ENCODE measurements at places on chromosomes 4 and X.

DNA sequence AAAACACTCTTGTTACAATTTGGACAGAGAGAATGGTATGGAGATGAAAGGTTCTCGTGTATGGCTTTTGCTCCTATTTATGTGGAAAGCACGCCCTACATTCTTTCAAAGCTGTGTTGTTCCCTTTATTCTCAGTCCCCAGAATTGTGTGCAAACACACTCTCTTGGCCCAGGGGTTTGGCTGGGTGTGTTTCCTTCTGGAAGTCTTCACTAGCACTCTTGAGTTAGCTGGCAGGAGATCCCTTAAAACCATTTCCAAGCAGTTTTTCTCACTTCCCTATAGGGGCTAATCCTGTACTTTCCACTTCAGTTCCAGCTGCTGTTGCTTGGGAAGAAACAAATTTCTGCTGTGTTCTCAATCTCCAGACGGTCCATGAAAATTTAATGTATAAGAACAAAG is 35.1 kb downstream of the FHL1 start:
- no peak for DNase-seq

DNA sequence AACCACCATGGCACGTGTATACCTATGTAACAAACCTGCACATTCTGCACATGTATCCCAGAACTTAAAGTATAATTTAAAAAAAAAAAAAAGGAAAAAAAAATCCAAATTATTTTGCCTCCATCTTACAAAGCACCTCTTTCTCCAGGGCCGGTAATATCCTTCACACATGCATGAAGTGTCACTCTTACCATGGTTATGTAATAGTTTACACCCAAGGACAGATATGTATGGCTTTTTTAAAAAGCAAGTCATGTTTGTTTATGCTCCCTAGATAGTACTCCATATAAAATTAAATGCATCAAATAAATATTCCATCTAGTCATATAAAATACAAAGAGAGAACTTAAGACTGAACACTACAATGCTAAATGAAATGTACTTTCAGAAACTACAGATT is 22.5 kb downstream of the CHIC2 start:
- no peak for DNase-seq

DNA sequence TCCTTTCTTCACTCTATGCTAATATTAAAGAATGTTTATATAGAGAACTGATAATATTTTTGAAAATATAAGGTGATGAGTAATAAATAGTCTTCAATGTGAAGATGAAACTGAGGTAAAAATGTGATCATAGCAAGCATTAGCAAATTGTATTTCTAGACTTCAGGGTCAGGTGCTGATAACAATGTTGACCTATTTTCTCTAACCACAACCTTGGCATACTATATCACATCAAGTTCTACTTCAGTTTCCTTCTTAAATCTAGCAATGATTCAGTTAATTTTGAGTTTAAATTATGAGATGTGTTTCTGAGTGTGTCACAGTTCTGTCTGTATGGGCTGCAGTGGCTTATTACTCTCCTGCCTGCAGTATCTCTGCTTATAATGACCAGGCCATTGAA is 209.4 kb downstream of the RAPGEF2 start:
- DNase-seq = no peak

DNA sequence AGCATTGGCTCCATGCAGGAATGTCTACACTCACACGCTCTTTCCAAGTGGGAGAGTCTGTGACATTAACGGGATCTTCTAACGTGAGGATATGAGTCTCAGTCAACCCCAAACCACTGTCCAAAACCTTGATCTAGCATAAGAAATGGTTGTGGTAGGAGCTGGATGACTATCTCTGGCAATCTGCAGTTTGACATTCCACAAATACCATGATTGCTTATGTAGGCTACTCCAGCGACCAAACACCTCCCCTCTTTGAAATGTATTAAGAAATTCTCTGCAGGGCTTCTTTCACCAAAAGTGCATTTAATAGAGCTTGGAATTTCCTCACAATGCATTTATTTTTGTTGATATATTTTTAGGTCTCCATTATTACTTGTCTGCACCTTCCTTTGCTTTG is 14.1 kb upstream of the STX18 start:
- no peak for DNase-seq

DNA sequence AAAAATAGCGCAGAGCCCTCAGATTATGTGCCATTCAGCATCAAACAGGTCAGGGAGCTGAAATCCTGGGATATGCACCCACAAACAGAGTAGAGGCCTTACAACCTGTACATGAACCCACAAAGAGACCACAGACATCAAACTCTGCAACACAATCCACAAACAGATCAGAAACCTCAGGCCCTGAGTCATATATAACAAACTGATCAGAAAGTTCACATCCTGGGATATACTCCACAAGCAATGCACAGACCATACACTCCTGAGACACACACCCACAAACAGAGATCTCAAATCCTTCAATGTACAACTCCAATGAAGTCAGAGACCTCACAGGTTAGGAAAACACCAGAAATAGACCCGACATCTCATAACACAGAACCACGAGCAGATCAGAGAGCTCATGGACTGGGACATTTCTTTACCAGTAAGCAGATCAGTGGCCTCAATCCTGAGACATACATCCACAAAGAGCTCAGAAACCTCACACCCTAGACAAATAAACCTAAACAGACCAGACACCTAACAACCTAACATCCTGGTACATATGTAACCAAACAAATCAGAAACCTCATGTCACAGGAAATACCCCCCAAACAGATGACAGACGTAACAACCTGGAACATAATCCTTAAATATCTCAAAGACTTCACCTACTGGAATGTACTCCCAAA is 24.2 kb downstream of the SUV39H1 start:
- DNase-seq = no peak

- DNase-seq = no peak
Measured at GRCh38 chr4:82523179-82523578, 38.6 kb downstream of the TMEM150C start.

- DNase-seq = no peak
Measured at GRCh38 chr4:56181140-56181953, 205.9 kb downstream of the AASDH start.

DNA sequence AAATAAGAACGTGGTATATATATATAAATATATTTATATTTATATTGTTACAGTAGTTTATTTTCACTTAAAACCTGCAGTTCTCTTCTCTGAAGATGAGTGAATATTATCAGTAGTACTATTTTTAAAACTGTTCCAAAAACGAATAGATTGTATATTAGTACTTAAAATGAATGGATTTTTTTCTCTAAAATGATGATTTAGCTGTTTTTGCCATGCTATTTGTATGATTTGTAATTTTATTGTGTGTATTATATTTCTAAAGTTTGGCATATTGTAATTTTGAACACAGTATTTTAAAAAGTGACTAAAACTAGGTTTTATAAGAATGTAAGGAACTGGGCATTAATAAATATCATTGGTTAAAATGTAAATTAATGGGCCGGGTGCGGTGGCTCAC is 22.0 kb downstream of the TRAPPC11 start:
- no peak for DNase-seq

DNA sequence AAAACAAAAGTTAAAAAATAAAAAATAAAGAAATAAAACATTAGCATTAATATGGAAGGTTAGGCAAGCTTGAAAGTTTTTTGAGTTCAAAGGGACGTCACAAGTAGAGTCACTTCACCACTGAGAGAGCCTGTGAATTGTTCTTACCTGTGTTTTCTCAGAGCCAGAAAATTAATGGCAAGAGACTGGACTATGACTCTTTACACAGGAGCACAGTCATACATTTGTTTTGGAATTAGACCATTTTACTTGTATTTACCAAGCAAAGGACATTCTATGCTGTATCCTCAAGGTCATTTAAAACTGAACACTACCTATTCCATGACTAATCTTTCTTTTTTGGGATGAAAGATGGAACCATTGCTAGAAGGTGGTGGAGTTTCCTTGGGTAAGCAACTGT is 346.1 kb downstream of the FAM47B start:
- no peak for DNase-seq

DNA sequence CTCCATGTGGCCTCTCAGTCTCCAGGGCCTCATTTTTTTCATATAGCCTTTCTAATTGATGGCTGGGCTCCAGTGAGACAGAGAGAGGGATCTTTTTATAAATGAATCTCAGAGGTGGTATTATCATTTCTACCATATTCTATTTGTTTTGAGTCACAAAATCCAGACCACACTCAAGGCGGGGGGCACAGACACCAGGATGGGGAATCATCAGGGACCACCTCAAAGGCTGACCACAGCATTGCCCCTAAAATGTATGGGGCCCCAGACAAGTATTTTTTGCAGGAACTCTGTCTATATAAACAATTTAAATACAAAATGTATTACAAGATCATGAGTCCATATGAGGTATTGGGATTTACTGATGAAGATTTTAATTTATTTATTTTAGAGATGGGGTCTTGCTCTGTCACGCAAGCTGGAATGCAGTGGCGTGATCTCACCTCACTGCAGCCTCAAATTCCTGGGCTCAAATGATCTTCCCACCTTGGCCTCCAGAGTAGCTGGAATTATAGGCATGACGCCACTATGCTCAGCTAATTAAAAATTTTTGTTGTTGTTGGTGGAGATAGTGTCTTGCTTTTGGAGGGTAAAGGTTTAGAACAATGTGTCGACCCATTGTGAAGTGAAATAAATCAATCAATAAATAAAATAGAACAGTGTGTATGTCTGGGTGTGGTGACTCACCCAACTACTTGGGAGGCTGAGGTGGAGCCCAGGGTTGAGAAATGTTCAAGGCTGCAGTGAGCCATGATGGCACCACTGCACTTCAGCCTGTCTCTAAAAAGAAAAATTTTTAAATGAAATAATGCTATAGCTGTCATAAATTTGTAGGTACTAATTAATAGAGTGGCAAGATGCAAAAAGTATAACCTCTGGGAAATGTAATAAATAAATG is 29.4 kb downstream of the WDR13 start:
- DNase-seq = no peak

DNA sequence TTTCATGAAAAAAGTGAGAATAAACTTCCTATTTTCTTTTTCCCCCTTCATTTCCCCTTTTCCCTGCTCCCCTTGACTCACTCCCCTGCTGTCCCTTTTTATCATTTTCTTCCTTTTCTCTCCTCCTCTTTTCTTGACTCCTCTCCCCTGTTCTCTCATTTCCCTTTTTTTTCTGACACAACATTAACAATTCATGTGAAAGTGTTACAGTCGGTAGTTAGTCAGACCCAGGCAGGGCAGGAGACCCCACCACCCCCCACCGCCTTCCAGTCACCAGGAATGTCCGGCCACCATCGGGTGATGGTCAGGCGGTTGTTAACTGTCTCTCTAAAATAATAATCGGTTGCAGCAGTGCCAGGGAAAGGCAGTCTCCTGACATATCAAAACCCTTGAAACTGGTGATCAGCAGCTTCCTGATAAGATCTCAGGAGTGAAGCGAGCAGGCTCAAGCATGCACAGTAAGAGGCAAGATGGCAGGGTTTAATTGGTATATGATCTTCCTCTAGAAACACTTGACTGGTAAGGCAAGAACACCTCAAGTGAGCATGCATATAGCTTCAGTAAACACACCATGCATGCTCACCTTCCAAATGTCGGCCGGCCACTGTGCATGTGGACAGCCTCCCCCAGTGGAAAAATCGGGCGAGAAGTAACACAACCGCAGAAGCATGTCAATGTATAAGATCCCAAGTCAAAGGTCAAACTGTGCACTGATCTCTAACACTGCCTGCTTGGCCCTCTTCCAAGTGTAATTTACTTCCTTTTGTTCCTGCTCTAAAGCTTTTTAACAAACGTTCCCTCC is 191.4 kb downstream of the NDST4 start:
- no peak for DNase-seq

- DNase-seq = no peak
Measured at GRCh38 chr4:108662629-108663028, 12.2 kb downstream of the OSTC start.

- no peak for DNase-seq
Measured at GRCh38 chr4:76800902-76801301, 97.0 kb downstream of the SOWAHB start.

DNA sequence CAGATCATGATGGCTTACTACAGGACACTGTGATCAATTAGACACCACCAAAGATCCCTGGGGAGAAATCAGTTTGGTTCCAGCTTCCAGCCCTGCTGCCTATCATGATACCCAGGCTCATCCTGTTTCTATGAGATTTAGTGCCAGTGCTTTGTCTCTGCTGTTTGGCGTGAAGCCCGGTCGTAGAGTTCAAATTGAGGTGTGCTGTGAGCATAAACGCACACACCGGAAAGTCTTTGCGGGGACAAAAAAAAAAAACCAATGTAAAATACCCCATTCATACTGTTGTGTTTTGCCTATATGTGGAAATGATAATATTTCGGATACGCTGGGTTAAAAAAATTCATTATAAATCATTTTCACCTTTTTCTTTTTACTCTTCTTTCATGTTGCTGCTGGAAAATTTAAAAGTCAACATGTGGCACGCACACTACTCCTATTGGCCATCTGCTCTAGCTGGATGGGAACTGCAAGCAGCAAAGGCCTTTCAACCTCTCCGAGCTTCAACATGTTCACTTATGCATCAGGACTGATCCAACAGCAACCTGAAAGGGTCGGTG is 607 bp upstream of the DKC1 start:
- no peak for DNase-seq

DNA sequence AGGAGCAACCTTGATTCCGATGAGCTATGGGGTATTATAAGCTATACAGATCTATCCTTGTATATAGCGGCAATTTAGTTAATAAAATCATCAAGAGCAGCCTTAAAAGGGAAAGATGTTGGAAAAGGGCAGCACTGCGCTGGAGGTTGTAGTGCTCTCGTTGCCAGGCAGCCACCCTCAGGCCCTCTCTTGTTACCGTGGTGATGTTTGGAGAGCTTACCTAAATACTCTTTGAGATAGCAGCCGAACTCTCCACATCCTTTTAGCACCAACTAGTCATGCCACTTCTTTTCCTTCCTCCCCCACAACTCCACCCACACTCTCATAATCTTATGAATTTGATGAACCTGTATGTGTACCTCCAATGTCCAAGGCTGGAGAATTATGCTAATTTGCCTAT is 3.8 kb upstream of the RADX start:
- no peak for DNase-seq

DNA sequence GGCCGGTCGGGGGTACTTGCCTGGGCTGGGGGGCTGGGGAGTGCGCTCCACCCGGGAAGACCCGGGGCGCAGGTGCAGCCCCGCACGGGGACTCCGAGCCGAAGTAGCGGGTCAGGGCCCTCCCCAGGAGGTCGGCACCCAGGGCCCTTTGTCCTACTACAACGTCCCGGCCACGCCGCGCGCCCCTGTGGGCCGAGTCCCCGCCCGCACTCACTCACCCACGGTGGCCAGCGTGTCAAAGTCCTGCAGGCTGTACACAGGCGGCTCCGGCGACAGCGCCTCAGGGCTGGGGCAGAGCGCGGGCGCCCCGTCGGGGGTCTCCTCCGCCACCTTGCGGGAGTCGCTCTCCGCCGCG is 602 bp downstream of the PRKX start:
- DNase-seq = no peak

All from activated CD8-positive, alpha-beta memory T cell treated with anti-CD3 and anti-CD28 coated beads, Interleukin-2, amount 50 U/mL, for 4 hours (primary cell).